ENCODE measurements at places on chromosomes 5 and 9. TPM values are rescaled to one million over a fixed set of nuclear protein-coding genes. Genes with fewer than 3 reads are reported as not detected.

Gene SLC34A3
- 0.34 TPM for total RNA-seq

Gene CMYA5
- total RNA-seq = 3.3 TPM

Gene YIPF5
- 66.6 TPM for total RNA-seq

DNA sequence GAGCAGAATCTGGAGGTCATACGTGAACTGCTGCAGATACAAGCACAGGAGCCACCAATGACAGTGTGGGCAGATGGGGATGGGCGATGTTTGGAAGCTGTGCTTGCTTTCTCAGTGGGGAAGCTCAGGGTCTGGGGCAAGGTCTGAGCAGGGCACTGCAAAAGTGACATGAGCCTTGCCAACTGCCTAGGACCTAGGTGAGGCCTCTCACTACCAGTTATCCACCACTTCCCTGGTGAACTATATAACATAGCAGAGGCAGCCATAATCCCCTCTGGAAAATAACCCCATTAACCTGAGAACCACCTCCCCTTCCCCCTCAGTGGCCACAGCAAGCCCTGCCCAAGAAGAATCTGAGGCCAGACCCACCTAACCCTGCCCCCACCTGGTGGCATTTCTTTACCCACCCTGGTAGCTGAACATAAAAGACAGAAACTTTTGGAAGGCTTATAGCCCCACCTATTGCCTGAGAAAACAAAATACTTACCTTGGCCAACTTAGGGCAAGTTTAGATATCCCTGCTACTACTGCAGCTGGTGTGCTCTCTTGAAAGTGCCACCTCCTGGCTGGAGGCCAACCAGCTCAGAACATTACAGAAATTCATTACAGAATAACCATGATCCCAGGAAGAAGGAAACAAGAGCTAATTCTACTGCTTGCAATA lies 18.8 kb upstream of the SPEF2 start:
- H3K36me3 ChIP-seq = no peaks in the 10 kb centered on the region
- no peak overlapping the region for H3K4me3 ChIP-seq
- no peaks in the 10 kb centered on the region for H3K27me3 ChIP-seq
- DNase-seq = peak; percentile 42
- H3K4me1 ChIP-seq = no peaks in the 10 kb centered on the region

DNA sequence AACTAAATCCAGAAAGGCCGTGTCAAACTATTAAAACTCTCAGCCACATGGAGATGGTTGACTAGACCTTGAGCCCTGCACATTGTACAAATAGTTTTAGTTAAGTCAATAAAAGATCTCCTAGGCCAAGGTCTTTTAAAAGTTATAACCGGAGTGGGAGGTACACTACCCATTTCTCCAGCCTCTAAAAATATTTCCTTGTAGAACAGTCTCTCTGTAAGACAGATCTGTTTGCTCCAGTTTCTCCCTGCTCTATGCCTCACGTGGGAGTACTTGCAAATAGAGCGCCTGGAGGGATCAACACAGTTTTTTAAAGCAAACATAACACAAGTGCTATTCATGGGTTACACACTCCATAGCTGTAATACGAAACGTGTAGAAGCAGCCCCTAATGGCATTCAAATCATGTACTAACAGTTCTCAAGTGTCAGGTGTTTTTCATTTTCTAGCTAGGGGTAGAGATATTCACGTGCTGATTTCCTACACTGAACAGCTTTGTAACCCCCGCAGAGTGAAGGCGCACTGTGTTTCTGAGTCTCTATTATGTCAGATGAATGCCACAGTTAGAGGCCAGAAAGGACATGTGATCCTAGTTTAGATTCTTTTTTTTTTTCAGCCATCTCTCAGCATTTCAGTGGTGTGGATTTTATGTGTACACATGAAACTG lies 703.4 kb upstream of the GRAMD2B start:
- no peaks in the 10 kb centered on the region for H3K36me3 ChIP-seq
- no peaks in the 10 kb centered on the region for H3K27me3 ChIP-seq
- H3K4me3 ChIP-seq = no peak overlapping the region
- H3K4me1 ChIP-seq = peaks cover 25% of the 10 kb centered on the region
- no peak for DNase-seq
